ENCODE measurements at places on chromosomes 6 and 20.

DNA sequence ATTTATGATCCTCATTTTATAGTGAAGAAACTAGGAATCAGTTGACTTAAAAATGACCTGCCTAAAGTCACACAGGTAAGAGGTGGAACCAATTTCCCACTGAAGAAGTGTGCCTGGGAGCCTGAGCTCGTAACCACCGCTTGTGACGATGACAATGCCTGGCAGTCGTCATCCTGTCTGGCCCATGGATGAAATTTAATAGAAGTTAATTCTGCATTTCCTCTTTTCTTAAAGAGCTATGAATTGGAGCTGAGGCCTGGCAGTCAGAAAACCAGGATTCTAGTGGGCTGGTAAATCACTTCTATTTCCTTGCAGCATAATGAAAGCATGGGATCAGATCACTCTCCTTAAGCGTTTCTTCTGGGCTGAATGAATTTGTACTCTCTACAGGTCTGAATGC lies 200.0 kb upstream of the SGK1 start:
- no peak for DNase-seq

DNA sequence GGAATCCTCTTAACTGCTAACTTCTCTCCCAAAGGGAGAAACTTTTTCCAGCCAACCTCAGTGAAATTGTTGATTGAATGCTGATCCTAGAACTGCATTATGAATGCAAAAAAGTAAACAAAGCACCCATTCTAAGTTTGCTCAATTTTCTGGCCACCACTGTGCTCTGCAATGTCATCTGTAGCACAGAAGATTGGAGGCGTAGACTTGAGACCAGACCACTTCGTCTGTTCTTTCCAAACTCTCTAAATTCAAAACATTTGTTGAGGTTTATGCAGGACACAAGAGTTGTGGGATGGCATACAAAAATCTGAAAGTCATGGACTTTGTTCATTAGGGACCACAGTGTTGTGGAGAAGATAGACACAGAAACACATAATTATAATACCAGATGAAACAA lies 11.1 kb upstream of the TSPYL1 start:
- DNase-seq = no peak

DNA sequence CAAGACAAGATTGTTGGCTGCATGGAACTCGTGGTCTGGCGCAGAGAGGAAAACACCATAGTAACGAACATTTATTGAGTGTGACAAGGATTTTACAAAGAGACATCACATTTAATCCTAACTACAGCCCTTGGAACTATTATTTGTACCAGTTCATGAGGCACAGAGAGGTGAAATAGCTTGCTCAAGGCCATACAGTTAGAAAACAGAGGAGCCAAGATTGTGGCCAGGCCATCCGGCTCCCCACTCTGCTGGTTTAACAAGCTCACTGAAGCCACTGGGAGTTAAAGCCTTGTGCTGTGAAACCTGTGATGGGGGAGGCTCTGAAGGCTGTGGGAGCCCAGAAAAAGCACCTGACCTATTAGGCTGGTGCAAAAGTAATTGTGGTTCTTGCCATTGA lies 74.9 kb upstream of the ZNFX1 start:
- DNase-seq = no peak

DNA sequence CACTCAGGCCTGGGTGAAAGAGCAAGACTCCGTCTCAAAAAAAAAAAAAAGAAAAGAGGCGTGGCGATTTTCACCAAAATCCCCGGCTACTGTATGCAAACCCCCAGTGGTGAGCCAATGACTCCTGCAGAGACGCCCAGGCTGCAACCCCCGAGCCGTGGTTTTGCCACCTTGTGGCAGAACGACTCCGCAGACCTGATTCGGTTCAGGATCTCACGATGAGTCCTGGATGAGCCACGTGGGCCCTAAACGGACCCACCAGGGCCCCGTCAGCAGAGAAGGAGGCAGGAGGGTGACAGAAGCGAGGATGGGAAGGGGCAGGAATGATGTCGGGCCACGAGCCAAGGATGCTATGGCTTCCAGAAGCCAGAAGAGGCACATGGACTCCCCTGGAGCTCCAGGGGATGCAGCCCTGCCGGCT lies 42.5 kb downstream of the SLC2A4RG start:
- no peak for DNase-seq

GRCh38 chr6:149385998-149386646 lies 13.9 kb upstream of the SUMO4 start:
- DNase-seq = no peak

DNA sequence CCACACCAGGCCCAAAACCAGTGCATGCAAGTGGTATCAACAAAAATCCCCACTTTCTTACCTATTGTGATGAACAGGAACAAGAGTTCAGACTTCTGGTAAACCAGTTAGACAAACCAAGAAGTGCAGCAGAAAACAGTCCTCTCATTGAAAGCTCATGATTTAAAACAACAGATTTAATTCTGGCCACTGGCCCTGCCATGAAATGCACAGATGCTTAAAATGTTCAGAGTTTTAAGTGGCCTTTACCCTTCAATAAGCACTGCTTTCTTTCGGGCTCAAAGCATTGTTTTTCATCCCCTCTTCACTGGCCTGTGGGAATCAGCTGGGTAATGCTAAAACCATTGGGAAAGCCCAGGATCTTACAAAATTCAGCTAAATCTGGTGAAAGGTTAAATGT lies 102.4 kb upstream of the ISM1 start:
- no peak for DNase-seq

GRCh38 chr6:27889275-27889627 lies 22.9 kb downstream of the OR2B2 start:
- no peak for DNase-seq

GRCh38 chr6:92139601-92140000 lies 1279.8 kb downstream of the EPHA7 start:
- DNase-seq = no peak

- no peak for DNase-seq
Observed at GRCh38 chr6:106253172-106253571, 72.4 kb downstream of the ATG5 start.

GRCh38 chr6:46420921-46421638 lies 70.2 kb downstream of the RCAN2 start:
- no peak for DNase-seq
